GM03348 (cell line): ENCODE measurements at places on chromosomes 3 and 15.

- no peak for DNase-seq
These were observed 34.1 kb downstream of the ATP13A5 start for GRCh38 chr3:193344486-193344885.

DNA sequence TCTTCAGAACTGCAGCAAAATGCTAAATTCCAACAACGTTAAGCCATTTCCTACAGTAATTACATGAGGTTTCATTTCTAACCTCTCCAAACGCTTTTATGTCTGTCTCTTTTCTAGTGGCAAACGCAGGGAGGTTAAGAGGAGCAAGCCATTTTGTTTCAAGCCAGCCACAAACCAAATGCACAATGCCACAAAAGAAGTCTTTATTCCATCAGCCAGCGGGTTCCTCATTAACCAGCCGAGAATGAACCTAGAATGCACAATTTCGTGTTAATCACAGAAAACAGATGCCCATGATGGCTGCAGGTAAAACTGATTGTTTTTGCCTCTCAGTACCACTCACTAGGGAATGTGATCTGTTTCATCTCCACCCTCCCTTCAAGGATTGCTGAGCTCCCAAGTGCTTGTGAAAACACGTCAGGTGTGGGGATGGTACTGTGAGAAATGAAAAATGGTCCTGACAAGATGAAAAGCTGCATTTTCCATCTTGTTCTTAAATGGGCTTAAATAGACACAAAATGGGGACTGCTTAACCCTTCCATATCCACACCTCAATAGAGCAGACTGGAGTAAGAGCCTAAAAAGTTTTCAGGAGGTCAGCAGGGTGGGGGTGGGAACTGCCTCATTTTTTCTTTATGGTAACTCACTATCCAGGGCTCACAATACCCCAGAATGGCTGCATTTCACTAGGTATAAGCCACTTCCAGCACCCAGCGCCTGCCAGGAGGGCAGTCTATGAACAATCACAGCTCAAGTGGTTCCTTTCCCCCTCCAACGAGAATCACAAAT is 277.1 kb downstream of the MAGI1 start:
- no peak for DNase-seq

DNA sequence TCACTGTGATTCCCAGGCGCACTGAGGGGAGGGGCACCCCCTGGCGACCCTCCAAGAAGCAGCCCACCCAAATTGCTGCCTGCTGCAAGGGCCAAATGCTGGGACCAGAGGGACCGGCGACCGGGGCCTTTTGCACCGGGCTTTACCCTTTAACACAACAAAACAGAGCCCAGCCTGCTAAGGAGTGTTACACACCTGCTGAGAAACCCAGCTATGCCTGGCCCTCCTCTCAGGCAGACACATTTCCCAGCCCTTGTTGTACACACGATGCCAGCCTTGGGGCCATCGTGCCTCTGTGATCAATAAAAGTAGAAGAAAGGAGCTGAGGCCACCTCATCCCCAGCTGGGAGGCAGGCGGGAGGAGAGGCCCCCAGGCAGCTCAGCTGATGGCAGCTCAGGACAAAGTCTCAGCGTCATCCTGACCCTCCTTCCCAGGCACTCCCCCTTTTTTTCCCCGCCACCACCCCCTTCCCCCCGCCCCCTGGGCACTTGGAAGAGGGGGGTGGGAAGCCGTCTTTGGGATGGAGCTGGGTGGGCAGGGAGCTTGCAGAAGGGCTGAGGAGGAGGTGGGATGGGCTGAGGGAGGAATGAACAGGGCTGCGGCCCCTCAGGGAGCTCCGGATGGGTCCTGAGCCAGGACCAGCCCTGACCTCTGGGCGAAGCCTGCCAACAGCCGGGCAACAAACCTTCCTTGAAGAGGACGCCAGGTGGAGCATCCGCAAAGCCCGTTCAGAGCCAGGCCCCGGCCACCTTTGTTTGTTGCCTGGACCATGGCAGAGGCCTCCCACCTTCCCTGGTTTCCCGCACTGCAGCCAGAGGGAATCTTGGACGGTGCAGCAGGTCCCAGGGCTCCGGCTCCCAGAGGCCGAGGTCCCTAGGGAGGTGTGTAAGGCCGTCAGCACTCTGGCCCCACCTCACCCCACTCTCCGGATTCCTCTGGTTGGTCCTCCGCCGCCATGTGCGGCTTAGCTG is 45.9 kb upstream of the SEC61A1 start:
- no peak for DNase-seq

DNA sequence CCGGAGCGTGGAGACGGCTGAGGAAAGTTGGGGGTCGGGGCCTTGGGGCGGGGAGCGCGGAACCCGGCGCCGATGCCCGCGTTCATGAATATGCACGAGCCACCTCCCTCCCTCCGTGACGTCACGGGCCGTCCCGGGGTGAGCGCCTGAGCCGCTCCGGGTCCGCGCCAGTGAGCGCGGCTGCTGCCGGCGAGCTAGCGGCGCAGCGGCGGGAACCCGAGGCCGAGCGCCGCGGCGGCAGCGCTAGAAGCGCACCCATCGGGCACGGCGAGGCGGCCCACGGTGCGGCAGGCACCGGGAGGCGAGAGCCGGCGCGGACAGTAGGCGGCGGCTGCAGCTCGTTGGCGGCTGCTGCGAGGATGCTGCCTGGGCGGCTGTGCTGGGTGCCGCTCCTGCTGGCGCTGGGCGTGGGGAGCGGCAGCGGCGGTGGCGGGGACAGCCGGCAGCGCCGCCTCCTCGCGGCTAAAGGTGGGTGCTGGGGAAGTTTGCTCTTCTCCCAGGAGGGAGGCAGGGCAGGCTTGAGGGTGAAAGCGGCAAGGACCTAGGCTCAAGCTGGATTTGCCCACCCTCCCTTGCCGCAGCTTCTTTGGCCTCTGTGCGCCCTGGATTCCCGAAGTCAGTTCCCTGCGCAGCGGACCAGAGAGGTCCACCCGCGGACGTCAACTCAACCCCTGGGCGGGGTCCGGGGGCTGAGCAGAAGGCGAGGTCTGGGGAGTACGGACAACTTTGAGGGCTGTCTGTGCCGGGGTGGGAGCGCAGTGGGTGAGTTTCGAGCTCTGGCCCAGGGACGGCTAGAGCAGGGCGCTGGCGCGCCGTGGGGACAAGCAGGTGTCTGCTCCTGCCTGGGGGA is at the start of gene CLSTN2:
Gene CLSTN2 (plus strand): TSS at position 170 of the 850 bp plus-strand sequence.
- DNase-seq: peak; percentile 75

DNA sequence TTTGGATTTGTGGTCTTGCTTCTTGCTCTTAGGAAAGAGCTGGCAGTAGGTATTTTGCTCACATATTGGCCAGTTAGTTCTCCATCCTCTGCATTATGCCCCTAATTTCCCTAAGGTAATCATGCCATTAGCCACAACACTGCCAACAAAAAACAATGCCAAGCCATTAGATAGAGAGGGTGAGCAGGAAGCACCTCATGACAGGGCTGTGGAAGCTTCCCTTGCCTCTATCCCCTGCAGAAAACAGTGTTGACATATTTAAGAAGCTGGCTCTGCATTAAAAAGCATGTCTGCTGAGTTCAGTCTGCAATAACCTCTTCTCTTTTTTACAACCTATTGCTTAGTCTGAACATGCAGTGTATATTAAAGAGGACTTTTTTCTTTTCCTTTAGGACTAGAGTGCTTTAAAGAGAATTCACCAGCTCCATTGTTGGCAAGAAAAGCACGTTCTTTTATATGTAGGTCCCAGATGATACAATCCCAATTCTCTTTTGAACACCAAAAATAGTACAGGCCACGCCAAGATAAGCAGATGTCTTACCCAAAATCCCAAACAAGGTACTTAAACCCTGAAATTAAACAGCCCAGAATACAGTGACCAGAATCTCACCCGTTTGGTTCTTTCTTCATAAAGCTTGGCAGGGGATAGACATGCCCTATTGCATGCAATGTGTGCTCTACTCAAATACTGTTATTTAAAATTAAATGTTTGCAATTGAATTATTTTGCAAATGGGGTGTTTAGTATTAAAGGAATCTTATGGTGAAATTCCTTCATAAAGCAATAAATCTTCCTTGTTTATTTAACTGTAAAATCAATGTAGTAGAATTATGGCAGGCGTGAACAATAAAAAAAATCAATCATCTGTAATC is 93.7 kb upstream of the UBE3A start:
- DNase-seq: no peak

- peak; percentile 34 for DNase-seq
These were observed 524 bp upstream of the TOPBP1 start for GRCh38 chr3:133662278-133662651.

GRCh38 chr3:169348276-169348675 is 315.2 kb downstream of the MECOM start:
- DNase-seq: no peak

DNA sequence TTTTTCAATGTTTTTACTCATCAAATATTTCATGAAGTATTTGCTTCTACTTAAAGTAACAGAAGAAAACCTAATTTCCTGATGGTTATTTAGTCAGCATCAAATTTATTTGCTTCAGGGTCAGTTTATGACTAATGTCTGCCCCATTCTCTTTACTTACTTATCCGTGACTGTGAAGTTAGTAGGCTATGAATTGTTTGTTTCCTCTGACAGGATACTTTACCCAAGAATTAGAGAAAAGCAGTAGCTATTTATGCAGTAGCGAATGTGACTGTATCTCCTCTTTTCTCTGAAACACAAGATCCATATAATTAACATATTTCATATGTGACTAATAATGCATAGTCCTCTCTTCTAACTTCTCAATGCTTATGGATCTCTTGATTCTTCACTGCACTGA is 329.9 kb upstream of the ROBO1 start:
- no peak for DNase-seq

DNA sequence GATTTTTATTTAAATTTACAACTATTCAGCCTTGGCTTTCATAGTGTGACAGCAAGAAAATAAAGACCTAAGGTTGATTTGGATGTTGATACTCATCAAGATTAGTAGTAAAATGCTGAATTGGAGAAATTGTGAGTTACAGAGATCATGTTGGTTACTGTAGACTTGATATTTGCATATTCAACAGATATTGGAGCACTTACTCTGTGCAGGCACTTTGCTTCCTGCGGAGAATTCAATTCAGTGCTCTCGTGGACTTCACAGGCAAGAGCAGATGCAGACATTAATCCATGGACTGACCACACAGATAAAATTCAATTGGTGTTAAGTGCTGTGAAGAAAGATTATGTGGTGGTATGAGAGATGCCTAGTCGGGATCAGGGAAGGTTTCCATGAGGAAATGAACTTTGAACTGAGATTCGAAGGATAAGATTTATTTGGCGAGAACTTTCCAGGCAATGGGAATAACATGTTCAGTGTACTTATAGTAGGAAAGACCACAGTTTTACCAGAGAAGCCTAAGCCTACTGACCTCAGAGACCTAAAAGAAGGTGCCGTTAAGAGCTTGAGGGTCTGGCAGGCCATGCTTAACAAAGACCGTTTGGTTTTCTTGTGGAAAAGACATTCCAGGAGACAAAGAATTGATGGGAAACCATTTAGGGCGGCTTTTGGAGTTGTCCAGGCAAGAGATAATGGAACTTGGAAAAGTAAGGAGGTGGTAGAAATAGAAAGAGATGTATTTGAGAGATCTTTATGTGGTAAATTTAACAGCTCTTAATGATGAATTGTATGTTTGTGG is 4.3 kb downstream of the SELENOT start:
- DNase-seq: no peak

DNA sequence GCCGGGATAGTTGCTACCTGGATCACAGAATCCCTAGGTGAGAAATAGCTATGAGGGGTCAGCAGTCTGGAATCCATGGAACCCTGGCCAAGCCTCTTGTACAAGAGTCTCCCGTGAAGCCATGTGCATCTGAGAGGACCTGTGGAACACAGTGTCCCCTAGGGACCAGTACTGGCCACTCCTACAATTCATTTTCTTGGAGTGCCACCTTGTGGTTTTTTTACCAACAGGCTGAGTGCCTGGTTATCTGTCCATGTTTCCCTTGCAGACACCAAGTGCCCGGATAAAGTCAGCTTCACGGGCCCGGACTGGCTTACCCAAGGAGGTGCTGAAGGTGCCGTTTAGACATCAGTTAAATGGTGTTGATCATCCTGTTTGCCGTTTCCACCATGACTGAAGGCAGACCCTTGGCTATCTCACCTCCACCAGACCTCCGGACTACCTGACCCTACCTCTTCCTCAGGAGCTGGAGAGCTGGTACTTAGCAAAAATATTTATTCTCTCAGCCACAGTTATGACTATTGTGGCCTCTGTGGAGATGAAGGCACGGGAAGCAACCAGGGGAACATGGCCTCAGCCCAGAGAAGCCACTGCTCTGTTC is 93.9 kb downstream of the RBPMS2 start:
- peak; percentile 71 for DNase-seq

DNA sequence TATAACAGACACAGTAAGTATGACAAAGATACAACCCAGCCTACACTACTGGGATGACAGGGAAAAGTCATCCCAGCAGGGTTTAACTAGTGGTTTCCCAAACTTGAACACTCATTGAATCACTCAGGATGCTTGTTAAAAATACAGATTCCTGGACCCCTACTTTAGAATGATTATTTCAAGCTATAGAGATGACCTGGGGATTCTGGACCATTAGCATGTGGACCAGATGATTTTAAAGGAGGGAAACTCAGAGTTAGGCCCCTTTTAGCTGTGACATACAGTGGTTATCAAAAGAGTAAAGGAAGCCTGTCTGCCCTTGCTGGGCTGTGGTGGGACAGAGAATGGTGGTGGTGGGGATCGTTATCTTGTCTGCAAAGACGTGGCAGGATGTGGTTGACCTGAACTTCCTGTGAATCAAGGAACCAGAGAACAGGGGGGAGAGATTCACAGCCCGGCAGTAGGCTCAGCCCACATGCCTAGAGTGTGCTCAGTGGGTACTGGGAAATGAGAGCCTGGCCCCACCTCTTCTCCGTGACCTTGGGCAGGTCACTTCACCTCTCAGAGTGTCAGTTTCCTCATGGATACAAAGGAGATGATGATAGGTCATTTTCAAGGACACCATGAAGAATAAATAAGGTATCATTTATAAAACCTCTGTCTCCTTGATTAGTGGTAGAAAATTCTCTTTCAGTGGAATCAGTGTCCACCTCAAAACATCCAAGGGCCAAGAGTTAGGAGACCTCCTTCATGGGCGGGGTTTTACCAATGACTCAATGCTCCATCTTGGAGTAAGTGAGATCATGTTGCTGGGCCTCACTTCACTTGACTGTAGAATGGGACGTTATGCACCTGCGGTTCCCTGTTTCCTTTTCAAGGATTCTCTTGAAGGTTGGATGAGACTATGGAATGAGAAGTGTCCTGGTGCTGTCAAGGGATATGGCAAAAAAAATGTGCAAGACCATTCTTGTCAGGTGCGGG is 306.5 kb downstream of the RPLP1 start:
- DNase-seq: peak; percentile 19

DNA sequence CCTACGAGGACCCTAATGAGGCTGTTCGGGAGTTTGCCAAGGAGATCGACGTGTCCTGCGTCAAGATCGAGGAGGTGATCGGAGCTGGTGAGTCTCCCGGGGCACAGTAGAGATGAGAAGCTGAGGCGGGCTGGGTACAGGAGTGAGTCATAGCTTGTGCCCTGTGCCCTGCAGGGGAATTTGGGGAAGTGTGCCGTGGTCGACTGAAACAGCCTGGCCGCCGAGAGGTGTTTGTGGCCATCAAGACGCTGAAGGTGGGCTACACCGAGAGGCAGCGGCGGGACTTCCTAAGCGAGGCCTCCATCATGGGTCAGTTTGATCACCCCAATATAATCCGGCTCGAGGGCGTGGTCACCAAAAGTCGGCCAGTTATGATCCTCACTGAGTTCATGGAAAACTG is 17.9 kb downstream of the EPHB3 start:
- DNase-seq: no peak
